ENCODE measurements at places on chromosomes 12 and 14.

DNA sequence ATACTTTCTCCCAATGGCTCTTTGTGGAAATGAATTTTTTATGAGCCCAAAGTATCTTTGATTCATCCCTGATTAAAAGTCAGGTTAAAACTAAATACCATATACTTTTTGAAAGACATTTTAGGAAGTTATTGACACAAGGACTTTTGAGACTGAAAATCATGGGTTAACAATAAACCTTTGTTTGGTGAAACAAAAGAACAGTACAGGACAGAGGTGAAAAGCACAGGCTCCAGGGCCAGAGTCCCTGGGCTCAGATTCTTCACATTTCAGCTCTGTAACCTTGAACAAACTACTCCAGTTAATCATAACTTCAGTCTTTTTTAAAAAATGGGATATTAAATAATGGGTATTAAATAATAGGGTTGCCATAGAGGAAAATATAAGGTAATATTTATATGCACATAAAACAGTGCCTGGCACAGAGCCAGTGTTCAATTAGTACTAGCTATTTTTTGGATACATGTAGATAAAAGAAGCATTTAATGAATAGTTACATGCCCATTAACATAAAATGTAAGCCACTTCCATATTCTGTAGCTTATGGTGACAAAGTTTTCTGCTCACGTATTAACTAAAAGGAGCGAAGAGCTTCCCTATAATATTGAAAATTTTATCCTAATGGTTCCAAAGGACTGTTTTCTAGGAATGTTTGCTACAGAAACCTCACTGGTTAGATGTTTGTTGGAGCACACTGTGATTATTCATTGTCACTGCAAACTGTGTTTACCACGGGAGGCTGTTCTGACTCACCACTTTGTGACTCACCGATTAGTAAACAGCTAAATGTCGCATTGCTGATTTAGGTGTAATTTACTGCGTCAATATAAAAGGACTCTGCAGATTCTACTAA, 255.4 kb downstream of the DAD1 start:
- DNase-seq: no peak

DNA sequence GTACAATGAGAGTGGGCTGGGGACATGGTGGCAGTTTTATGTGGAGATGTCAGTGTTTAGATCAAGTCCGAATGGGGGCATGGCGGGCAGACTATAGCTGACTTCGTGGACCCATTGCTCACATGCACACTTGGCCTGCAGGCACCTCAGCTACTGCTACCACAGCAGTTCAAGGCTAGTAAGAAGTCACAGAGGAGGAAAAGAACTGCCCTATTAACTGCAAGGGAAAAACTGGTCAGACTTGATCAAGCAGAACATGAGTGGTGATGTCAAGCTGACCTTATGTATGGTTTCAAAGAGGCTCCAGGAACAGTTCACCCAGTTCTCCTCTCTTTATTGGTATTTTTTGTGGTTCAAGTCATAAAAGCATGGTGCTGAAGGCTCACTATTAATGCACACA, 30.2 kb upstream of the FRS2 start:
- DNase-seq: no peak

- no peak for DNase-seq
These were observed 31.7 kb downstream of the SPPL3 start for GRCh38 chr12:120872487-120872886.

- no peak for DNase-seq
These were observed 491.2 kb upstream of the FLRT2 start for GRCh38 chr14:85038526-85039352.

GRCh38 chr12:47903151-47903611, 1.6 kb downstream of the VDR start:
- no peak for DNase-seq

GRCh38 chr14:101127224-101127623, 223.7 kb upstream of the RTL1 start:
- no peak for DNase-seq

- no peak for DNase-seq
These were observed 493 bp downstream of the HOXC5 start for GRCh38 chr12:54033106-54033979.

DNA sequence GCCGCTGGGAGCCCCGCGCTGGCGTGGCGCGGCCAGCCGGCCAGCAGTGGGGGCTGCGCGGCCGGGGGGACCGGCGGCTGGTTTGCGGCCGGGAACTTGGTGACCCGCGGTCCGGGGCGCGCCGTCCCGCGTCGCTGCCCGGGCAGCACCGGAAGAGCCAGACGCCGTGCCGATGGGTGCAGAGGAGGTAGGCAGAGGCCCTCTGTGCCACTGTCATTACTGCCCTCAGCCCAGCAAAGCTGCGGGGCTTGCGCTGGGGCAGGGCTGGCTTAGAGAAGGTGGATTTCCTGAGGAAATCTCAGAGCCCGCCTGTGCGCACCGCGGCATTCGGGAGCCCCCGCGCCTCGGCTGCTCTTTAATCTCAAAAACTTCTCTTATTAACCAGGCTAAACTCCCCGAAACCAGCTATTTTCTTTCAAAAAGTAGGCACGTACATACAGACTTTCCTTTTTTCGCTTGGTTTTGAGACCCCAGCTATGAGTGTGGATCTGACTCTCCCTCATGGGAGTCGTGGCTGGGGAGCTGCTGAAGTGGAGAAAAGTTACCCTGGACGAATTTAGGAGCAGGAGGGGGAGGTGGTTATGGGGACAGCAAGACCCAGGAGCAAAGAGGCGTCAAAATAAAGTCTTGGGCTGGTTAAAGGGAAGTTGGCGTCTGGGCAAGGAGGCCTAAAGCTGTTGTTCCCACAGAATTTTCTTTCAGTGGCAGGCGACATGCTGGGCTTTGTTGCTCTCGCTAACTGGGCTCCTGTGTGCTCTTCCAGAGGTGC, 802 bp downstream of the SUSD6 start:
- no peak for DNase-seq

- no peak for DNase-seq
These were observed 2.9 kb downstream of the CCNK start for GRCh38 chr14:99484106-99484505.

- DNase-seq: no peak
These were observed 17.4 kb downstream of the DDX54 start for GRCh38 chr12:113167868-113168267.

- DNase-seq: no peak
These were observed 25.9 kb downstream of the TIGAR start for GRCh38 chr12:4346931-4347330.

DNA sequence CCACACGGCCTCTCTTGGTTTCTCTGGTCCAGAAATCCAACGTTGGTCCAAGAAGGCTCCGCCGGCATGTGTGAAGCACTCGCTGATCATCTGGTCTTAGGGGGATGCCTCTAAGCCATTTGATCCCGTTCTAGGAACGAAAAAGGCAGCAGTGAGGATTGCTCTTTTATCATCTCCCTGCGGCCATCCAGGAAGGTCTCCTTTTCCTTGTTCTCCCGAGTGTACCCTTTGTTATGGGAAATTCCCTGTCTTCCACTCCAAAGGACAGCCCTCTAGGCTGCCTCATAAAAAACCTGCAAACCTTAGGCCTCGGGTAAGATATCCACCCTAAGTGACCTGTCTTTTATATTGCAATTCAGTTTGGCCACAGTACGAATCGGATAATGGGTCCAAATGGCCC, 85.8 kb downstream of the TMTC3 start:
- DNase-seq: no peak

GRCh38 chr12:103909811-103910210, 20.4 kb upstream of the HSP90B1 start:
- no peak for DNase-seq

DNA sequence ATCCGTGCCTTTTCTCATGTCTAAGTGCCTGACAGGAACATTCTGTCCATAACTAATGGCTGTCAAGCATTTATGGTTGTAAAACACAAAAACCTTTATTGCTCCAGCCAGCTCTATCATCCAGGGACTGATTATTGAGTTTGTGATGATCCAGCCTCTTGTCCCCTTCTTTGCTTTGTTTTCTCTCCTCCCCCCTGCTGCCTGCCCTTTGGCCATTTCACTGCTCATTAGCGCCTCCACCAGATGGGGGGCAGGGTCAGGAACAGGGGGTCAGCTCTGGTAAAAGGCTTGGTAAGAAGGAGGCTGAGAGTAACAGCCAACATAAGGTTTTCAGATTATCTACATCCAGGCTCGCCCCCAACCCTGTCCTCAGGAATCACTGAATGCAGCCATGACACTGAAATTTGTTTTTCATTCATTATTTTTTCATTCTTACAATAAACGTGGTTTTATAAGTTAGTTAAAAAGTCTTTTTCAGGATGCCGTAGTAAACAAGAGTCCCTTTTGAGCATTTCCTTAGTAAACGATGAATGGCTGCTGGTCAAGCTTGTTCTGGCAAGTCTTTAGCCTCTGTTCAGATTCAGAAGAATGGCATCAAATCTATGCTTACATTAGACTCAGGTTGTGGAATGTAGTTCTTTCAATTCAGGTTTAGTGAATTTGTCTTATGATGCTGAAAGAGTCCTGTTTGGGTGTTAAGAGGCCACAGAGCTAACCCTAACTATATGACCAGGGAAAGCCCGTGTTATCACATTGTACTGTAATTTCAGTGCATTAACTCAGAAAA, 21.7 kb downstream of the HMGA2 start:
- DNase-seq: no peak

DNA sequence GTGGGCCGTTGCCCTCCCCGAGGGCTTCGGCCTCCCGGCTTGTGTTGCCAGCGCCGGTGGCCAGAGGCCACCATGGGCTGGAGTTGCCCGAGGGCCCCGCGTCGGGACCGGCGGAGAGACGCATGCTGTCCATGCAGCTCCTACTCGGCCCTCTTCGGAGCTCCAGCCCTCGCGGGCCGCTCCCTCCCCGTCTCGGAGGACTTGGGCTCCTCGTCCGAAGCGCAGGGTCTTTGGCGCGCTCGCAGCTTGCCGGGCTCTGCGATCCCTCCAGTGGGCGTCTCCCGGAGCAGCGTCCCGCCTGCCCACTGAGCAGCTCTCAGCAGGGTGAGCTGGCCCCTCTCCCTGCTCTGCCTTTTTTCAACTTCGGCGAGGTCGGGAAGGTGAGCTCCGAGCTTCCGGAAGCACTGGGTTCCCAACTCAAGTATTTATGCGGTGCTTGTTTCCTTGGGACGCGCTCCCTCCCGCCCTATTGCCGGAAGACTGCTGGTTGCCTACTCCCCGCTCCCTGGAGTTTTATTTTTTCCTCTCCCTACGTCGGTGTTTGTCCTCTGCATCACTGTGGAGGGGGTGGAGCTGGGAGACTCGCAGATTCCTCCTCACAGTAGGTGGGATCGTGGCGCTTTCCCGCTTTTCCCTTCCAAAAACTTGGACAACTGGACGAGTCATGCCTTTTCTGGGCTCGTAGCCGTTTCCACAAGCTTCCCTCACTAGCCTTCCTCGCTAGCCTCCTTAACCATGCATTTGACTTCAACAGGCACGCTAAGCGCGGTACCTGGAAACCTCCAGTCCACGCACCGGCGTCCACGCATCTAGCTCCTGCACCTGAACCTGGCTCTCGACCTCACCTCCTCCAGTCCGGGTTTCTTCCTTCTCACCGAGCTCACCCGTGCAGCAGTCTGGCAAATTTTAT, at the start of gene AVPR1A:
TSS of gene AVPR1A (minus strand) at position 489 of the 910 bp plus-strand sequence. CDS start at position 124, 365 bp downstream.
- DNase-seq: no peak

GRCh38 chr12:90243211-90243610, 534.6 kb upstream of the ATP2B1 start:
- DNase-seq: no peak

Data from activated CD8-positive, alpha-beta memory T cell treated with anti-CD3 and anti-CD28 coated beads for 1 hour (primary cell).